ENCODE measurements at places on chromosomes 5 and 9.

DNA sequence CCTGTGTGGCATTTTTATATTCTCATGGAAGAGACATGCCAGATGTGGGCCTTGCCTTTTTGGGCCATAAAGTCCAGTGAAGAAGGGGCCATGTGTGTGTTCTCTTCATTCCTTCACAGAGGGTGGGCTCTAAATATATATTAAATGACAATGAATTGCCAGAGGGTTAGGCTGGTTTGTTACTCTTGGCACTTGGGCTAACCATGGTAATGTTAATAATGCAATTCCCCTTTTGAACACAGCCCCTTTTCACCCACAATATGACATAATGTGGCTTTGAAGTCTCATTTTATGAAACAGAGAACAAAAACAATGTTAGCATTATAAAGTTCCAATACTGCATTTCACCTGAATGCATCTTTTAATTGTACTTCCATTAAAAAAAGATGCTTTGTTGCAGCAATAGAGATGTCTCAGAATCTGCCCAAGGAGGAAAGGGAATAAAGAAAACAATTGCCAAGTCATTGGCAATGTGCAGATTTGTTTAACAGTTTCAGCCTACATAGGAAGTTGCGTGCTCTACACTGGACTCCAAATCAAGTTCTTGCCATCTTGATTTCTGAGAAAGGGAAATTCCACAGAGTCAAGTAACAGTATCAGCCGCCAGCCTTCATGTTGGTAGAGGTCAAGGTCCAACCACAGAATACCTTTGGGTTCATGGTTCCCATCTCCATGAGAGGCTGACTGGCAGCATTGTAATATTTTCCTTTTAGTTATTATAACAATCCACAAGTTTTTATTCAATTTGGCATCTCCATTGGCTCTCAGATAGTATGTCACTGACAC, 141.9 kb downstream of the SLC12A2 start:
- DNase-seq: no peak

DNA sequence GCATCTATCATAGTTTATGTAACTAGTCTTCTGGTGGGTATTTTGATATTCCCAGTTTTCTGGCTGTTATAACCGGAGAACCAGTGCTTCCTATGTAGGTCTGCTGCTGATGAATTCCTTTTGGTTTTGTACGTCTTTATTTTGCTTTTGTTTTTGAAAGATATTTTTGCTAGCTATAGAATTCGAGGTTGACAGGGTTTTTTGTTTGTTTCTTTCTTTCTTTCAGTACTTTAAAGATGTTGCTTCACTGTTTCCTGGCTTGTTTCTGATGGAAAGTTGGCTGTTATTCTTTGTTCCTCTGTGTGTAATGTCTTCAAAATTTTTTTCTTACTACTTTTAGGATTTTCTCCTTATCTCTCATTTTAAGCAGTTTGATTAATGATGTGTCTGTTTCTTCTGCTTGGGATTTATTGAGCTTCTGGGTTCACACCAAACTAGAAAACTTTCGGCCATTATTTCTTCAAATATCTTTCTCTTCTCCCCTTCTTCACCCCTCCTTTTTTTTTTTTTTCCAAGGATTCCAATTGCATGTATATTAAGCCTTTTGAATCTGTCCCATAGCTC, 27.5 kb downstream of the ZNF618 start:
- no peak for DNase-seq

DNA sequence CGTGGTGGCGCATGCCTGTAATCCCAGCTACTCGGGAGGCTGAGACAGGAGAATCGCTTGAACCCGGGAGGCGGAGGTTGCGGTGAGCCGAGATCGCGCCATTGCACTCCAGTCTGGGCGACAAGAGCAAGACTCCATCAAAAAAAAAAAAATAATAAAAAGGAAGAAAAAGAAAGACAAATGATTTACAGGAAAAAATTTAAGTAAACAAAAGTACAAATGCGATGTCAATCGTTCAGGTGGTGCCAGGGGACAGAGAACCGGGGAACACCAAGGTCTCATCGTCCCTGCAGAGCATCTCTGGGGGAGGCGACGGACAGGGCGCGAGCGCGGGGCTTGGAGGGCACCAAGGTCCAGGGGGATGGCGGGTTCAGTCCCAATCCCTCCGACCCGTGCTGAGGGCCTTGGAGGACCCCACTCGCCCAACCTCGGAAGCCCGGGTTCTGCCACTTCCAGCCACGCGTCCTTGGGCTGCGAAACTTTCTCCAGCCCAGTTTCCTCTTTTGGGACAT, 607 bp upstream of the HNRNPAB start:
- DNase-seq: no peak

DNA sequence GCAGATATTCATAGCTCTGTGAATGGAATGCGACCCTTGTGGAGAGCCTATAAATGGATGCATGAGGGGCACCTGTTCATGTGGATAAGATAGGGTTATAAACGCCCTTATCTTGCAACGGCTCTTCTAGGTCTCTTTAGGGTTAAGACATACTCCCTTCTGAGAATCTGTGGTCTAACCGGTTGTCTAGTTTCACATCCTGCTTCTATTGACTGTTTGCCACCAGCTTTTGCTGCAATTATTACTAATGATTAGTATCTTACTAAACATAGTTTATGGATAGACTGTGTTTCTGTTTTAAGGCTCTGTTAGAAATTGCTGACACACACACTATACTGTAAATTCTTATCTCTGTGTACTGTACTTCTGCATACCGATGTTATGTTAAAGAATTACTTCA, 198.9 kb upstream of the CYLC2 start:
- DNase-seq: no peak

DNA sequence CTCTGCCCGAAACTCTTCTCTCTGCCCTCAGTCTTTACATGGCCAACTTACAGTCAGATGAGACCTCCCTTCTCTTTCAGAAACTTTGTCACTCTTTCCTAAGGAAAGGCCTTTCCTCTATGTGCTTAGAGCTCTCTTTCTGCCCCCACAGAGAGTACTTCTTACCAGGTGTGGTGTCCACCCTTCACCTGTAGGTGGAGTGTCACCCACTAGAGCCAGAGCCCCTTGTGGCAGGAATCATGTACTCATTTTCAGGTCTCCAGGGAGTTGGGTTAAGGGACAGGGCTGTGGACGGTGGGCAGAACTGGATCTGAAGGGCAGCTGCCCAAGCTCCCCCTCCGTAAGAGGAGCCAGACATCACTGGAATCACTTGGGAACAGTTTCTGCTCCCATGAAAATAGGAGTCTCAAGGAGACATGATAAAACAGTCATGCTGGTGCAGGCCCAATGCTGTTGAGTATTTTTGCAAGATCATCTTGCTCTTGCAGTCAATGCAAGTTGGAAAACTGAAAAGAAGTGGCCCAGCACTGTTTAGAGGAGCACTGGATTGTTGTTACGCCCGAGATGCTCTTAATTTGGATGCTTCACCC, 436.7 kb downstream of the ZSWIM6 start:
- peak; percentile 11 for DNase-seq

- DNase-seq: no peak
Measured at GRCh38 chr5:158175934-158176481, 317.1 kb upstream of the CLINT1 start.

GRCh38 chr9:133104718-133105460, 16.2 kb downstream of the RALGDS start:
- DNase-seq: no peak

- no peak for DNase-seq
Measured at GRCh38 chr5:159817262-159818029, 98.8 kb upstream of the ADRA1B start.

- DNase-seq: no peak
Measured at GRCh38 chr9:137030538-137031527, 1.1 kb downstream of the FUT7 start.

- DNase-seq: no peak
Measured at GRCh38 chr5:56191656-56192055, 41.5 kb downstream of the ANKRD55 start.

DNA sequence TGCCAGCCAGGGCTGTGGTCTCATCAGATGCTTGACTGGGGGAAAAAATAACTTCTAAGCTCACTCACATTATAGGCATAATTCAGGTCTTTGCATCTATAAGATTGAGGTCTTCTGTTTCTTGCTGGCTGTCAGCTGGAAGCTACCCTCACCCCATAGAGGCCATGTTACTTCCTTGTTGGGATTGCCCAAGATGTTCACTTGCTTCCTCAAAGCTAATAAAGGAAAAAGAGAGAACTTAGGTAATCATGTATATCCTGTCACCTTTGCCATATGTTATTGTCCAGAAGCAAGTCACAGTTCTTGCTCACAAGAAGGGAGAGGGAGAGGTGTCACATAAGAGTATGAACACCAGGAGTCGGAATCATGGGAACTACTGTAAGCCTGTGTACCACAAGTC, 38.7 kb upstream of the ANKRD34B start:
- DNase-seq: no peak

- DNase-seq: no peak
Measured at GRCh38 chr9:19378164-19378563, 1.9 kb downstream of the RPS6 start.

- no peak for DNase-seq
Measured at GRCh38 chr5:81097713-81098112, 135.4 kb upstream of the CKMT2 start.

DNA sequence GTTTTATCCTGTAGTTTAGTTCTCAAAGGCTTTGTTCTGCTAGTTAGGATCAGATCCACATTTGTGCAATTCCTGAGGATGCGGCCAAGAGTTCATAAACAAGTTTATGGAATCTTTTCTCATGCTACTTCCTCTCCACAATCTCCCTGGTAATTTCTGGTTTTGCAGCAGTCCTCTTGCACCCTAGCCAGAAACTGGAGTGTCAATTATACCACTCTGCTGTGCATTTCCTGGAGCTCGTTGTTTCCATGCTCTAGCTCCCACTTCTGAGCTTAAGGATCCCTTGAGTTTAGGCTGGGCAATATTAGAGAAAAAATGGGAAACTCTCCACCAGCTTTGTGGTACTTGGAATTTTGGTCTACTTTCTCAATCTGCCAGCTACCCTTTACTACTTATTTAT, 474.7 kb downstream of the DIRAS2 start:
- DNase-seq: no peak

DNA sequence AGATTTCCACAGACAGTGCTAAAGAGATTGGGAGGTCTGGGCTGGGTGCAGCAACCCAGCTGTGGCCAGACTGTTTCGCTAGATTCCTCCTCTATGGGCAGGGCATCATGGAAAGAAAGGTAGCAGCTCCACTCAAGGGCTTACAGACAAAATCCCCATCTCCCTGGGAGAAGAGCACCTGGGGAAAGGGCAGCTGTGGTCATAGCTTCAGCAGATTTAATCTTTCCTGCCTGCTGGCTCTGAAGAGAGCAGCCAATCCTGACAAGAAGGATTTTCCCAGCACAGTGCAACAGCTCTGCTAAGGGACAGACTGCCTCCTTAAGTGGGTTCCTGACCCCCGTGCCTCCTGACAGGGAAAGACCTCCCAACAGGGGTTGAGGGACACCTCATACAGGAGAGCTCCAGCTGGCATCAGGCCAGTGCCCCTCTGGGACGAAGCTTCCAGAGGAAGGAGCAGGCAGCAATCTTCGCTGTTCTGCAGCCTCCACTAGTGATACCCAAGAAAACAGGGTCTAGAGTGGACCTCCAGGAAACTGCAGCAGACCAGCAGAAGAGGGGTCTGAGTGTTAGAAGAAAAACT, 1379.3 kb upstream of the ACO1 start:
- DNase-seq: no peak

- DNase-seq: no peak
Measured at GRCh38 chr5:14016549-14016948, 72.1 kb upstream of the DNAH5 start.
